ENCODE measurements at places on chromosomes 4 and X.

DNA sequence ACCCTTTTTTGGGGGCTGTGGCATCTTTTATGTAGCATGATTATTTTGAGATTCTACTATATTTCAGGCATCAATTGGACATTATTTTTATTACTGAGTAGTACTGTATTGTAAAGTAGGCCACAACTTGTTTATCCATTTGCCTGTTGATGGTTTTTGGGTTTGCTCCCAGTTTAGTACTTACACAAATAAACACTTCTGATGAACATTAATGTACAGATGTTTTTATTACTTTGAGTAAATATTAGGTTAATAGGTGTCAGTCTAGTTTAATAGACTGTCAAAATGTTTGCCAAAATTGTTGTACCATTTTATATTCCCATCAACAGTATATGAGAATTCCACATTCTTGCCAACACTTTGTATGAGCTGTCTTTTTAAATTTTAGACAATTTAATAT is 214.9 kb upstream of the MAD2L1 start:
- no peak for DNase-seq

GRCh38 chr4:3484057-3484973 is 21.2 kb downstream of the DOK7 start:
- DNase-seq: no peak

DNA sequence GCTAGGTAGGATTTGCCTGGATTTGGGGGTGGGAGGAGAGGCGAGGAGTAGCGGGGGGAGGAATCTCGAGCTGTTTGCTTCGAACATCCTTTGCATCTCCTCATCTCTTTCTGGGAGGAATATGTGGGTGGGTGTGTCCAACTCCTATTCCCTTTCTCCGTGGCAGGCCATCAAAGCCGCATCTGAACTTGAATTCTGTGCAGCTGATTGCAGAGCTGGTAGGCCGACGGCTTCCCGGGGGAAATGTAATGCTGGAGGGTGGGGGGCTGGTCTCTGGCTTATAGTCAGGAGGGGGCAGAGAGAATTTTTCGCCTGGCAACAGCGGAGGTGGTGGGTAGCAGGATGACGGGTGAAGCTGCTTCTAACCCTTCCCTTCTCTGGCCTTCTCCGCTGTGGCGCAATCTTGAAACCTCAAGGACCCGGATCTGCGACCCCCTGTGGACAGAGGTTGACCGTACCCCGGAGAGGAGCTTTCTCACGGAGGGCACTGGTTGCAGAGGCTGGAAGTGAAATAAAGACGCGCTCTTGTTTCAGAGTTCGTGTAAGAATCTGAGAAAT is 628 bp downstream of the ZCCHC12 start:
- DNase-seq: no peak

DNA sequence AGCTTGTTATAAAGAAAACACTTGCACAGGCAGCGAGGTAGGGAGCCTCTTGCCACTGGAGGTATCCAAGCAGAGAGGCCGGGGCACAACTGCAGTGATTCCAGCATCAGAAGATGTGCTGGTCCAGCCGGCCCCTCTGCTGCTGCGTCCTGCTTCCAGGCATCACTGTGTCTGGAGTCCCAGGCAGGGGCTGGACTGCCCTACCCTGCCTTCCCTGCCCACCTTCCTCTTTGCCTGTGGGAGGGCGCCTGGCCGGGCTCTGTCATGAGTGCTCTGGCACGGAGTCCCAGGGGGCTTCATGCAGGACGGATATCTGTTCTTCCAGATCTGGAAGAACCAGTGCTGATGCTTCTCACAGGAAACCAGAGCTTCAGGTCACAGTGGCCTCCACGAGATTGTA is 187.6 kb upstream of the PSAPL1 start:
- DNase-seq: no peak

DNA sequence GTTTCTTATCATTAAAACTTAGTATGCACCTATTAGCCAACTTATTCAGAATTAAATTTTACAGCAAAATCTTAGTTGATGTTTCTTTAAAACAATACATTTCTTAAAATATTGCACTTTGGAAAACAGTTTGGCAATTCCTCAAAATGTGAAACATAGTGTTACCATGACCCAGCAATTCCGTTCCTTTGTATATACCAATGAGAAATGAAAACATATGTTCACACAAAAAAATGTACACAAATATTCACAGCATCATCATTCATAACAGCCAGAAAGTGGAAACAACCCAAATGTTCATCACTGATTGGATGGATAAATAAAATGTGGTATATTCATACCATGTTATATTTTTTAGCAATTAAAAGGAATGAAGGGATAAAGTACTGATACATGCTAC is 50.2 kb downstream of the WDR44 start:
- no peak for DNase-seq

DNA sequence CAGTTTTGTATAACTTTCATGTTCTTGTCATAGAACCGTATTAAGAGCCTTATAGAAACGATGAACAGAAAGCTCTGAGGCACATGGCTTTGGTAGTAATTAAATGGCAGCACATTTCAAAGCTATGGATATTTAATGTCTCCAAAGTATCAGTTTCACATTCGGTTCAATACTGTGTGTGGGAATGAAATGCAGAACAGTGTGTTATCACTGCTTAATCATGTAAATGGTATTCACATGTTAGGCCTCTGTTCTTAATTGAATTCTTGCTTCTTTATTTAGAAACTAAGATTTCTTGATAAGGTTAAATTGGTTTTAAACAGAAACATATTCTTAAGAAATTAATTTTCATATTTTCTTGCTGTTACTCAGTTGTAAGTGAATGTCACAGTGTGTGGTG is 701.0 kb upstream of the PITX2 start:
- no peak for DNase-seq

DNA sequence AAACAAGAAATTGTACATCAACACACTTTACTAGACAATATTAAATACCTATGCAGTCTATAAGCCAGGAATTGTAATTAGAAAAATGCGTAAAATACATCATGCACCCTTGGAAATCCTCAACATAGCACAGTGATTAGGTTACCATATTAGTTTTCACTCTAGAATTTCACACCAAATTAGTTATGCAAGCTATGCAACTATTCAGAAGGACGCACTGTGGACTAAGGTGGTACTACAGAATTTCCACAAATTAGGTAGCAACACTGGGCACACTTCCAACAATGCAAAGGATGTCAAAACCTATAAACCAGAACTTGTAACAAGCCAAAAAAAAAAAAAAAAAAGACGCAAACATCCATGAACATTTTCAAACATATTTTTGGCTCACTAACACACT is 71.1 kb upstream of the ZCCHC13 start:
- DNase-seq: no peak

DNA sequence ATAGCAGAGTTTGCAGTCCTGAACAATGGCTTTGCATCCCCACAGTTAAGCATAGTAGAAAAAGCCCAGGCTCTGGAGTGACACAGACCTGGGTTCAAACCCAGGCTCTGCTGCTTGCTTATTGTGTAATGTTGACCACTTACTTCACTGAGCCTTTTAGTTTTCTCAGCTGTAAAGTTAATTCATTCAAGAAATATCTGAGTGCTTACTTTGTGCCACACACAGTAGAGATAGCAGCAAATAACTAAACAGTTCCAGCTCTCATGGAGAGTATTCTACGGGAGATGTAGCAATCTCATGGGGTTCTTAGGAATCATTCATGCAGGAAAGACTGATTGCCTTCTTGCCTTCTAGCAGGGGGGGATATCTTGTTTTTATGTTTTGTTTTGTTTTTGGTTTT is 63.2 kb downstream of the SLC9A6 start:
- DNase-seq: no peak

GRCh38 chrX:8520791-8521190 is 56.2 kb downstream of the VCX3B start:
- DNase-seq: no peak

- no peak for DNase-seq
Measured at GRCh38 chrX:131633285-131633917, 89.5 kb downstream of the OR13H1 start.

GRCh38 chrX:69564665-69565064 is 51.2 kb upstream of the EDA start:
- DNase-seq: no peak

DNA sequence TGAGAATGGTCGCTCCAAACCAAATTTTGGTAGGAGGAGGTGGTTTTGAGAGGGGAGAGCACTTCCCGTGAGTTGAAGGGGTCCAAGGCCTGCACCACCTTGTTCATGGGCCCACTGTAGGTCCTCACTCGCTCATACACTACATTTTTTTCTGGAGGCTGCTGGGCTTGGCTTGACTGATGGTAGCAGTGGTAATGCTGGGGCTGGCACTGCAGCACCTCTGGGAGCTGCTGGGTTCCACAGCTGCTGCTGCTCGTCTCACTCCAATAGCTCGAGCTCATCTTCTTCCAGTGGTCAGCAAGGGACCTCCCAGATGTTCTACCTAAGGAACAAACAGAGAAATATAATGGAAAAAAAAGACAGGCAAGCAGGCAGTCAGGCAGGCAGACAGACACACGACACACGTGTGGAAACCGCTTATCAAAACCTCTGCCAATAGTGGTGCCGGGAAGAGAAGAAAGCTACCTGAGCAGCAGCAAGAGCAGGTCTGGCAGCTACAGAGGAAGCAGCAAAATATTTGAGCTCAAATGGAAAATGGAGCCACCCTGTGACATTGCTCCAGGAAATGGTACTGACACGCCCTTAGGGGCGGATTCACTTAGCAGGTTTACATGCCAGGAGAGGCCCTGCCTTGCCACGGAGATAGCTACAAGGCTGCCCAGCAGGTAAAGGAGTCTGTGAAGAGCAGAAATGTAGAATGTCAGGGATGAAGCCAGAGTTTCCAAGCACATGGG is at the start of gene POF1B:
TSS of gene POF1B (minus strand) at position 492 of the 734 bp plus-strand sequence. CDS start at position 281, 211 bp downstream.
- no peak for DNase-seq

GRCh38 chr4:30802622-30803323 is 82.6 kb downstream of the PCDH7 start:
- no peak for DNase-seq

DNA sequence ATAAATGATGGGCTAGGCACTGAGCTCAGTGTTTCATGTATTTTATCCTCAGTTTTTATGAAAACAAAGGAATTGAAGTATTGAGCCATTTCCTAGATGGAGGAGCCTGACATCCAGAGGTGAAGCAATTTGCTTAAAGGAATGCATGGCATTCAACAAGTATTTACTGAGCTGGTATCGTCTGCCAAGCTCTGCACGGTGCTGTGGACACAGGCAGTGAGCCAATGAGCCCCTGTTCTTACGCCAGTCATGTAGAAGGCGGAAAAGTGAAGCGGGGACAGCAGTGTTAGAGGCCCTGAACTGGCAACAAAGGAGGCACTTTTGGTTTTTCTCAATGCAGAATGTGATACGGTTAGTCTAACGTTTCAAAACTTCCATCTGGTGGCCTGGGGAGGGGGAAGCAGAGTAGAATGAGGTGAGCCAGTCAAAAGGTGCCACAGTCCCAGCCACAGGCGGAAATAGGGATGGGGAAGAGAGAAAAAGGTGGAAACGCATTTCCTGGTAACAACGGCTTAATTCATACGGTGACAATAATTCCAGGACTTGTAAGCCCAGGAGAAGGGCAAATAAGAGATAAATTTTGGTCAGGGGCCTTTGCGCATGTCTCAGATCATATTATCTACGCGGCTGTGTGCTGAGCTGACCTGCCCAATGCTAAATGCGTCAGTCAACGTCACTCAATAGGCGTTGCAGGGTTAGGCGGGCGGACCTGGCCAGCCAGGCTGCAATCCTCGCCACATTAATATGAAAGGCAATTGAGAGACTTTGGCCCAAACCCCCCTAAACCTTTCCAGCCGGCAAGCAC is 133.9 kb downstream of the AFAP1 start:
- no peak for DNase-seq

DNA sequence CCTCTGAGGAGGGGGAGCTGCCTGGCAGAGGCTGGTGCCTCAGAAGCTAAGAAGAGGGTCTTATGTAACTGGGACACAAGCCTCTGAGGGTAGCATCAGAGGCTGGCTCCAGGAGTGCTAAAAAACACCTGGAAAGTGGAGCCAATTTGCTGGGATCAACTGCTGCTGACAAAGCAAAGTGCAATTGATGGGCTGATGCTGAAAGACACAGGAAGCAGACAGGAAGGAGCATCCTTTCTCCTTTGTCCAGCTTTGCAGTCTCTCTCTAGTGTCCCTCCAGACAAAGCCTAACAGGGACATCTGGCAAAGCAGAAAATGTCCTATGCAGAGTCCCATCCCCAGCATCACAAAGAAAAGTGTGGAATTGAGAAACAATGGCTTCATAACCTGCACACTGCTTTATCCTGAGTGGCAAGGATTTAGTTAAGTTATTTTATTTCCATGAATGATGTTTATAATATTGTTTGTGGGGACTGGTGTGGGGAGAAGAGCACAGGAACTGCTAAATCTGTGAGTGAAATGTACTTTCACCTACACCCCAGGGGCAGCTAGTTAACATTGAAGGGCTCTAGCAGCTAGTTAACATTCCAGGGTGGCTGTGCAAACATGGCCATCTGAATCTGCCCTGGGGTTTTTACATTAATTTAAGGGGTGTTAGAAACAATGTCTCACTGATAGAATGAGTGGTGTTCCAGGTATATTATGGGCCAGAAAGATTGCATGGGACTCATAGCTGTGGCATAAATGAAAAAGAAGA is 25.6 kb upstream of the MBTPS2 start:
- DNase-seq: no peak

DNA sequence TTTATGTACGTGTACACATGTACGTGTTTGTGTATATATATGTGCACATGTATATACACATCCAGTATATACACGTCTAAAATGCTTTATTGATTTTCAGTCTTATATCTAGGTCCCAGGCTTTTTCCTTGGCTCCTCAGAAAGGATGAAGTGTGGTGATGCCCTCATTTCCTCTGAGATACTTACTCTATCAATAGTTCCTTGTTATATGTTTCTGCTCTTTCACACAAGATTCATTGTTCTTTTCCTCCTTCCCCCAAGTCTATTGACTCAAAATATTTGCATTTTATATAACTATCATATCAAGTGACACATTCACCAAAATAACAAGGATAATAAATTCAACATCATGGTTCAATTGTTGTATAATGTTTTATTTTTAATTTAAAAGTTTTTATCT is 359.2 kb downstream of the EPHA5 start:
- DNase-seq: no peak

GRCh38 chr4:169225812-169226211 is 44.9 kb downstream of the SH3RF1 start:
- no peak for DNase-seq

- peak; percentile 9 for DNase-seq
Measured at GRCh38 chrX:70433848-70434351, 10.7 kb upstream of the DLG3 start.
